T1000 (cell line): ENCODE measurements at places on chromosomes 6 and 20.

DNA sequence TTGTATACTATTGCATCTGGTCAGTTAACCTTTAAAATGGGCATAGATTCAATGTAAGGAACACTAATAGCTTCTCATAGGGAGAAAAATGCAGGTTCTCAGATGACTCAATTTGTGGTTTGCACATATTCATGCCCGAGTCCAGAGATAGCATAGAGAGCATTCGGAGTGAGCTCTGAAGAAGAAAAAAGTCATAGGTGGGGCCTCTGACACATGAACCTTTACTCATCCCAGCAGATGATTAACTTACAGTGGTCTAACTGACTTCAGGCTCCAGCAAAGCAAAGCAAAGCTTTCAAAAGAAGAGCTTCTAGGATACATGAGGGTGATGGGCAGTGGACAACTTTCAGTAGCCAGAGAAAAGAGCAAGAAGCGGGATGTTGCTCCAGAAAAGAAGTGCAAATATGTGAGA is 55.3 kb upstream of the BTN3A2 start:
- no peak for DNase-seq

- no peak for DNase-seq
Observed at GRCh38 chr6:43962458-43962857, 164.8 kb downstream of the MRPL14 start.

DNA sequence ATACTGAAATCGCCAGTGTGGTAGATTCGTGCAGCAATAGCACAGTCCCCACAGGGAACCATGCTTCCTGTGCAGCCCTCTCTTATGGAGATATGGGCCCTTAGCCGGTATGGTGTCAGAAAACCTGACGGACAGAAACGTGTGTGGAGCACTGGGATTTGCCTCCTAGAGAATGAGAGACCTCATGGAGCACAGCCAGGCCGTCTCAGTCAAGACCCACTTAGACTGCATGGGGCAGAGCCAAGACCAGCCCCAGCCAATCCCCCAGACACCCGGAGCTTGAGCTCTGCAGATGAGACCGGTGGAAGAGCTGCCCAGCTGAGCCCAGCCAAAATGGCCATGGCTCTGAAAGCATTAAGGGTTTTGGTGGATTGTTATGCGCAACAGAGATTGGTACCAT is 163.7 kb downstream of the DLL1 start:
- DNase-seq, result no peak

- no peak for DNase-seq
Observed at GRCh38 chr6:1575210-1576041, 34.3 kb upstream of the FOXC1 start.

DNA sequence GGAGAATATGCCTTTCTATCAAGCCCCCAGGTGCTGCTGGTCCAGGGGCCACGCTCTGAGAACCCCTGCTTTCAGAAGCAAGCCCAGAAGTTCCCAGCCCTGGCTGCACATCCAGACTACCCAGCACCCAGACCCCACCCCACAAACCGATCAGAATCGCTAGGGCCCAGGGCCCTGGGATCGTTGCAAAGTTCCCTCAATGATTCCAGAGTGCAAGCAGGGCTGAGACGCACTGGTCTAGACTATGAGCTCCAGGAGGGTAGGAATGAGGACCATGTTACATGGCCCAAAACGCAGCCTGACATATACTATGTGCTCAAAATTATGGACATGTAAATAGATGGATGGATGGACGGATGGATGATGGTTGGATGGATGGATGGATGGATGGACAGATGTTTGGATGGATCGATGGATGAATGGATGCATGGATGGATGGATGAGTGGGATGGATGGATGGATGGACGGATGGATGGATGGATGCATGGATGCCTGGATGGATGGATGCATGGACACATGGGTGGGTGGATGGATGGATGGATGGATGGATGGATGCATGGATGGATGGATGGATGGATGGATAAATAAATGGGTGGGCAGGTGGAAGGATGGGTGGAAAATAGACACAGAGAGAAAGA is 194.1 kb downstream of the PREX1 start:
- no peak for DNase-seq

DNA sequence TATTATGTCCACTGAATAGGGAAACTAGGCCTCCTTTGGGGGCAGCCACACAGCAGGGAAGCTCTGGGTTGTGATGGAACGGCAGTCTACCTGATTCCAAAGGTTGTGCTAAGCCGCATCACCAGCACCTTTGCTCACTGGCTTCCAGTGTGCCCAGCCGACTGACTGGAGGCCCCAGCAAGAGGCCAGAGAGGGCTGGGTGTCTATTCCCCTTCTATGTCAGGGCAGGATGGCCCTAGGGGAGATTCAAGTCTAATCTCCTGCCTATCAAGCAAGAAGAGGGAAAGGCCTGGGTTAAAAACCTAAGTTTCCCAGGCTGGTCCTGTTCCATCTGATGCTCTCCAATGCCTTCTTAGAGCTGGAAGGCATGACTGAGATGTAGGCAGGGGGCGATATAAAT is 53.6 kb downstream of the JPH2 start:
- DNase-seq, result no peak

DNA sequence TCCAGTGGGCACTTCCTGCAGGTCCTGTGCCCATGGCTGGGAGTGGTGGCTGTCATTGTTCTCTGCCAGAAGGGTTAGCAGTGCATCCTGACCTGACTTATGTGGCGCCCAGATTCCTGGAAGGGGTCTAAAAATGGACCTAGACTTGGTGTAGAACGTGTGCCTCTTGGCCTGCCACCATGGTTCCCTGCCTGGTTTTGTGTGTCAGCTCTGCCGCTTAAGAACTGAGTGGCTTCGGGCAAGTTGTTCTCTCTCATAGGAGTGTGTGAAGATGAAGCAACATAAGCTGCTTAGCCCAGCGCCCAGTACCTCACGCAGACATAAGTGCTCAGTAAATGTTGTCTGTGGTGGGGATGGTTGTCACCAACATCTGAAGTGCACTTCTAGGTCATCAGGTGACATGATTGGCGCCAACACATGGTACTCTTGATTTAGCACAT is 52.1 kb downstream of the PTPN1 start:
- no peak for DNase-seq

DNA sequence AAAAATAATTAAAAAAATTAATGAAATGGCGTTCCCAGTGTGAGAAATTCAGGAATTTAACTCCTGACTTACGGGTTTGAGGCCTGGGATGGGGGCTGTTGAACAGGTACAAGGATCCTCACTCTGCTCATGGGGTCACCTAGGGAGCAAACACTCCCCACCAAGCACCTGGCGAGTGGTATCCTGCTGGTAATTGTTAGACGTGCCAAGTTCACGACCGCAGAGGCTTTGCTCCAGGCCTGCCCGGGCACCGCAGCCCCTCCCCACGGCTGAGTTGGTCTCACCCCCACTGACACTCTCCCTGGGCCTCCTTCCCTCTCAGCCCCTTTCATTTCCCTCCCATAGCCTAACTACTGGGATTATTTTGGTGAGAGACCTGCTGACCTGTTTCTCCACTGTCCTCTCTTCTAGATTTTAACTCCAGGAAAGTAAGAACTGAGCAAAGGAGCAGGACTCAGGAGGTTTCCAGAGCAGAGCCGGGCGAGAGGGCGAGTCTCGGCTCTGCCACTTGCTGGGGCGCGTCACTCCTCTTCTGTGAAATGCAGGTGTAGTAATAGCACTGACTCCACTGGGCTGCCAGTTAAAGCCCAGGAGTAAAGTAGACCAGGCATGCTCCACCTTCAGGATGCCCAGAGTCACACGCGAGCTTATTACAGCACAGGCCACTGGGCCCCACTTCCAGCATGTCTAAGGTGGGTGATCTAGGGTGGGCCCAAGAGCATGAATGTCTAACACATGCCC is 22.8 kb downstream of the BMP7 start:
- no peak for DNase-seq

DNA sequence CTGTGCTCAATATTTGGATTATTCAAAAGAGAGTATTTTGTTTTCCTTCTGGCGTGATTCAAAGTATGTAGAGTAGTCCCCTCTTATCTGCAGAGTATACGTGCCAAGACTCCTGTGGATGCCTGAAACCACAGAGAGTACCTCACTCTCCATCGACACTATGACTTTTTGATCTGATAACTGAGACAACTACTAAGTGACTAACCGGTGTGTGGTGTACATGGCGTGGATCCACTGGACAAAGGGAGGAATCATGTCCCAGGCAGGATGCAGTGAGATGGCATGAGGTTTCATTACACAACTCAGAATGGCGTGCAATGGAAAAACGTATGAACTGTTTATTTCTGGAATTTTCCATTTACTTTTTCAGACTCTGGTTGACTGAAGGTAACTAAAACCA is 112.2 kb upstream of the PDE7B start:
- no peak for DNase-seq

DNA sequence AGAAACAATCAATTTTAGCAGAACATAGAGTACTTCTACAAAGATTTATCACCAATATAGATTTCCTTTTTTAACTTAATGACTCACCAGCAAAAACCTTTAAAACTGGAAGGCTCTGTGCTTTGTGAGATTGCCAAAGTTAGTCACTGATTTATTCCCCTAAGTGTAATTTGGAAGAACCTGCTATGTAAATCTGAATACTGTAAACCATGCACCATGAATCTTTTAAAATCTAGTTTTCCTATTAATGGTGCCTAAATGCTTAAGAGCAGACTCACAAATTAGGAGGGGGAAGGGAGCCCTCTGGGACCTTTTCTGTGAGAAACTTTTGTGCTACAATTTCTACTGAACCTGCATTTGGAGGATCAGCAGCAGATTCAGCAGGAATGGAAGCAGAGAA is 57.8 kb upstream of the PNRC1 start:
- no peak for DNase-seq
